ENCODE measurements at places on chromosomes 7 and 10. TPM values are rescaled to one million over a fixed set of nuclear protein-coding genes. Genes with fewer than 3 reads are reported as not detected.
A peak's percentile ranks its signal among the peaks of the same experiment; 100 is the strongest.

Gene FAM180A
- not detected for polyA plus RNA-seq

Gene MSMB
- 0.25 TPM for polyA plus RNA-seq

Gene R3HCC1L
- polyA plus RNA-seq = 18.2 TPM

Gene TMEM140
- 20.6 TPM for polyA plus RNA-seq

Gene CFAP70
- 5.3 TPM for polyA plus RNA-seq

Gene HMX2
- 1.1 TPM for polyA plus RNA-seq

Gene CALY
- 6.8 TPM for polyA plus RNA-seq

Gene SLC39A12
- polyA plus RNA-seq = 0.03 TPM

DNA sequence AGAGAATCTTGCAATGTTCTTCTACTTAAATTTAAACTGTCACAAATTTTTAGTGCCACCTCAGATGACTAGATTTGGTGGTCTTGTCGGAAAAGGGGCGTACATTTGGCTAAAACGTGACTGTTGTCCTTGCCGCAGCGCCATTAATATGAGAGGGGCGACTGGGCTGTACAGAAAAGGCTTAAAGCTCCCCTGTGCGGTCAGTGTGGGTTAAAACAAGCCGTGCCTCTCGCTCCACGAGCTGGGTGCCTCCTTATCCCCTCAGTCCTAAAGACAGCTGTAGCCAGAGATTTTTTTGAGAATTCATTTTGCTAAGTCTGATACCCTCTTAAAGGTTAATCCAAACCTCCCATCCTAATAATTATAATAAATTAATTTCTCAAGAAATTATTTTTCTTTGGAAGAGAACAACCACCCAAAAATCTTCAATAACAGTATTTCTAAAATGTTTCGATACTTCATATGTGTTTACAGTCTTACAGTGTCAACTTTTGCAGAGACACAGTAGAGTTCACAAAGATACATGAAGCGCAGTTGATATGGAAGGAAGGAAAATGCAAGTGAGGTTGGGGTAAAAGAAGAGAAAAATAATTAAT lies 68.6 kb downstream of the C7orf25 start:
- peak; percentile 32 for DNase-seq

DNA sequence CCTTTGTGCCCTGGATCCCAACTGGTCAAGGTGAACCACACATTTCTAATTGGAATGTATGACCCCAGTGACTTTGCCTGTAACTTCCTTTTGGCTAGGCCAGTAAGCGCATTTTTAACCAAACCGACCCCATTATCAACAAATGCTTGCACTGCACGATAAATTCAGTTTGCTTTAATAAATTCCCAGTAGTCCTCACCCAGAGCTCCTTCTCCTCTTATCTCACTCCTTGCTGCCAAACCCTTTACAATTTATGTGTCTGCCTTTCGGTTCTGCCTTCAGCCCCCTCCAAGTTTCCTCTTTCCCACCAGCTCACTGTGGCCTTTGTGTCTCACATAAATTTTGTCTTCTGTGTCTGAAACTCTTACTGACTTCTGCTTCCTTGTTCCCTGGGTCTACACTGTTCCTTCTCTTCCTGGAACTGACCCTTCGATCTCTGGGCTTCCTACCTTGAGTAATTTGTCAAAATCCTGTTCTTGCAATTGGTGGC lies 59.0 kb downstream of the TBXAS1 start:
- DNase-seq = no peak

GRCh38 chr7:99001482-99002147 lies 123.3 kb downstream of the TRRAP start:
- no peak for DNase-seq

- no peak for DNase-seq
These were observed 96.8 kb downstream of the GLCCI1 start for GRCh38 chr7:8065356-8065813.

- DNase-seq = no peak
These were observed 277.4 kb downstream of the AGMO start for GRCh38 chr7:15284396-15284795.

DNA sequence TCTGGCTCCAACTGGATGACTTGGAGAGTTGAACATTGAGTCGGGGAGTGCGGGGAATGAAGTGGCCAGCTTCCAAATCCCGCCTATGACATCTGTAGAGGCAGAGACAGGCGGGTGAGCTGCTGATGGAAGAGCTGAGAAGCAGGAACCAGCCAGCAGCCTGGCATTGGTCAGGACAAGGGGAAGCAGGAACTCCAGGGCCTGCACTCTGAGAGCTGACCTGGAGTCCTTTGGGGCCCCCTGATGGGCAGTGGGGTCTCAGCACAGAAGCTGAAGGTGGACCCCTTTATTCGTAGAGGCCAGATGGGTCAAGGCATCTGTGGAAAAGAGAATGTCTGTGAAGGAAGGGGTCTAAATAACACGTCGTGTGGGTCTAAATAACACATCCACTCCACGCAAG lies 57.0 kb downstream of the SEC61G start:
- DNase-seq = no peak

GRCh38 chr10:116364868-116365267 lies 40.6 kb downstream of the CCDC172 start:
- no peak for DNase-seq

- DNase-seq = no peak
These were observed 295.6 kb downstream of the PTPRN2 start for GRCh38 chr7:158291998-158292397.

DNA sequence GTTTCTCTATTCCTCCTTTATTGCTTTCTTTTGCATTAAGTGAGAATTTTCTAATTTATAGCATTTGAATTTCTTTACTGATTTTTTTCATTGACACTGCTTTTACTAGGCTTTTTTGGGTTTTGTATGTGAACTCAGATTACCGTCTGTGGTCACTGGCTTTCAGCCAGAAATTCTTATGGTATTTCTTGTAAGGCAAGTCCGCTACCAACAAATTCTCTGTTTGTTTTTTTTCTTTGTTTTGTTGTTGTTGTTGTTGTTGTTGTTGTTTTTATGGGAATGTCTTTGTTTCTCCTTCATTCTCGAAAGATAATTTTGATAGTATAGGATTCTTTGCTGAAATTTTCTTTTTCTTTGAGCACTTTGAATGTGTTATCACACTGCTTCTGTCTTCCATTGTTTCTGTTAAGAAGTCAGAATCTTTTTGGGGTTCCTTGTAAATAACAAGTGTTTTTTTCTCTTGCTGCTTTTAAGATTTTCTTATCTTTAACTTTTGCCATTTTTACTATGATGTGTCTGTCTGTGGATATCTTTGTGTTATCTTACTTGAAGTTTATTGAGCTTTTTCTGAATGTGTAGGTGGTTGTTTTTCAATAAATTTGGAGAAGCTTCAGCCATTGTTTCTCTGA lies 7.2 kb downstream of the NET1 start:
- DNase-seq = no peak

DNA sequence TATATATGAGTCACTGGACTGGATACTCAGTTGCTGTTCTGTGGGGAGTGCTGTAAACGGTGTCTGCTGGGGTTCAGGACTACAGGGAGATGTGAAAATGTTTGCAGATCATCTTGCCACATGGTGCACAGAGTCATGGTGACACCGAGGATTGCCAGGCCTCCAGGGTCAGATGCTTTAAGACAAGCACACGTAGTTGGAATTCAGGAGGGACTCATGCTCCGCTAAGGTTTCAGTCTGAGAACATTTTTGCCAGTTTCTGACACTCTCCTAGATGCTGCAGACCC lies 211.3 kb downstream of the CXCL12 start:
- DNase-seq = no peak
